ENCODE measurements at places on chromosomes 1 and 21. TPM values are rescaled to one million over a fixed set of nuclear protein-coding genes. Genes with fewer than 3 reads are reported as not detected.

Gene PTGER3
- total RNA-seq, result not detected

Gene TAGLN2
- 156 TPM for total RNA-seq

DNA sequence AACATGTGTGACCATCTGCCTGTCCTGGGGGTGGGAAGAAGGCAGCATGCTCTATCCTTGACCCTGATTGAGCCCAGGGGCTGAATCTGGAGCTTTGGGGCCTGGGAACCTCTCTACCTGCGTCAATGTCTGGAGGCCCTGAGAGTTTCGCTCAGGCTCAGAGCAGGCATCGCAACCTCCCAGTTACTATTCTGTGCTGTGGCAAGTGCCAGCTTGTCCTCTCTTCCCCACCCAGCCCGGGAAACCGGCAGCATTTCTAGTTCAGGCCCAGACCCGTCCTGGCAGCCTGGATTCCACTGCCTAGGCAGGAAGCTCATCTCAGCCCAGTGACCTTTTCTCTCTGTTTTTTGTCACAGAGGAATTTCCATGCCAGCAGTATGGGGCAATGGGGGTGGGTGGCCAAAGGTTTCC, 10.0 kb upstream of the IRF6 start:
- no peaks in the 10 kb centered on the region for H3K27me3 ChIP-seq
- no peaks in the 10 kb centered on the region for H3K36me3 ChIP-seq
- no peak for DNase-seq
- H3K4me1 ChIP-seq, result no peaks in the 10 kb centered on the region
- no peak overlapping the region for H3K27ac ChIP-seq
- no peak overlapping the region for H3K4me3 ChIP-seq

- no peak within 1 kb of the TSS for H3K27ac ChIP-seq
- H3K4me1 ChIP-seq, result peaks cover 3% of the 10 kb centered on the region
- peak within 1 kb of the TSS; percentile 73 for H3K4me3 ChIP-seq
- DNase-seq, result peak; percentile 92
- H3K36me3 ChIP-seq, result no peaks in the 10 kb centered on the region
Observed at GRCh38 chr21:20997636-20998455, at the start of gene NCAM2. NCAM2 (plus strand) TSS chr21:20998409.

GRCh38 chr1:235702412-235702811, 52.8 kb upstream of the GNG4 start:
- no peak overlapping the region for H3K27ac ChIP-seq
- no peak for DNase-seq
- no peaks in the 10 kb centered on the region for H3K27me3 ChIP-seq
- H3K4me3 ChIP-seq, result no peak overlapping the region
- peaks cover 4% of the 10 kb centered on the region for H3K4me1 ChIP-seq

- H3K4me1 ChIP-seq, result no peaks in the 10 kb centered on the region
- no peak for DNase-seq
- no peak overlapping the region for H3K4me3 ChIP-seq
- H3K27ac ChIP-seq, result no peak overlapping the region
- no peaks in the 10 kb centered on the region for H3K36me3 ChIP-seq
Observed at GRCh38 chr1:168910403-168910802, 181.4 kb upstream of the DPT start.

GRCh38 chr21:33978585-33978984, 63.0 kb upstream of the ATP5PO start:
- DNase-seq, result no peak
- peaks cover 28% of the 10 kb centered on the region for H3K4me1 ChIP-seq
- no peak overlapping the region for H3K4me3 ChIP-seq
- no peaks in the 10 kb centered on the region for H3K36me3 ChIP-seq

DNA sequence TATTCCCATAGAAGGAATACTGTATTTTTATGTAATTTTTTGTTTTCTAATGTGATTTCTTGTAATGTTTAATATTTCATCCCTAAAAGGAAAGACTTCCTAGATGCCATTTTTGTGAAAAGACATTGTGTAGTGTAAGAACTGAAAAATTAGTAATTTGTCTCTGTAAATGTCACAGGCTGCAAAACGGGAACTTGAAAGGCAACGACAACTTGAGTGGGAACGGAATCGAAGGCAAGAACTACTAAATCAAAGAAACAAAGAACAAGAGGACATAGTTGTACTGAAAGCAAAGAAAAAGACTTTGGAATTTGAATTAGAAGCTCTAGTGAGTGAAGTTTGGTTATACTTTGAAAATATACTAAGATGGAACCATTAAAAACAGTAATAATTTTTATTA, 132.2 kb downstream of the ITSN1 start:
- DNase-seq, result no peak
- no peak overlapping the region for H3K4me3 ChIP-seq
- no peaks in the 10 kb centered on the region for H3K4me1 ChIP-seq
- H3K27me3 ChIP-seq, result no peaks in the 10 kb centered on the region
- H3K36me3 ChIP-seq, result peaks cover 37% of the 10 kb centered on the region

Data from osteoblast (primary cell).